ENCODE measurements at places on chromosomes 16 and 17. TPM values are rescaled to one million over a fixed set of nuclear protein-coding genes. Genes with fewer than 3 reads are reported as not detected.

The SHPK gene
- 19.1 TPM for total RNA-seq

The MT4 gene
- total RNA-seq = not detected

The CCDC200 gene
- total RNA-seq = not detected

The CCL2 gene
- total RNA-seq = 4.6 TPM

The DECR2 gene
- total RNA-seq = 60.6 TPM

The RGS11 gene
- total RNA-seq = 7.6 TPM

The EXOC3L1 gene
- total RNA-seq = 5.9 TPM

The ETV4 gene
- 0.95 TPM for total RNA-seq

The CES1 gene
- 33.4 TPM for total RNA-seq

The ALKBH5 gene
- total RNA-seq = 83.7 TPM

The GALNS gene
- total RNA-seq = 43.5 TPM

The CRYBA1 gene
- not detected for total RNA-seq

The TEN1 gene
- 27.9 TPM for total RNA-seq

The ODAD4 gene
- 0.20 TPM for total RNA-seq

The SALL1 gene
- total RNA-seq = 1.6 TPM

The AANAT gene
- not detected for total RNA-seq

The RAB11FIP4 gene
- total RNA-seq = 46.9 TPM

The CD19 gene
- total RNA-seq = 0.64 TPM
